Hepatocyte (in vitro differentiated cells): ENCODE measurements at places on chromosomes 6 and 20. TPM values are rescaled to one million over a fixed set of nuclear protein-coding genes. Genes with fewer than 3 reads are reported as not detected.
A peak's percentile ranks its signal among the peaks of the same experiment; 100 is the strongest.

GRCh38 chr6:87543696-87544473, 45.9 kb downstream of the RARS2 start:
- no peak for DNase-seq
- H3K4me1 ChIP-seq = no peaks in the 10 kb centered on the region
- H3K36me3 ChIP-seq = no peaks in the 10 kb centered on the region
- H3K27ac ChIP-seq = no peak overlapping the region
- no peak overlapping the region for H3K4me3 ChIP-seq
- no peaks in the 10 kb centered on the region for H3K27me3 ChIP-seq

GRCh38 chr20:39246436-39246835, 284.3 kb downstream of the DHX35 start:
- H3K4me3 ChIP-seq = no peak overlapping the region
- H3K27ac ChIP-seq = no peak overlapping the region
- H3K4me1 ChIP-seq = no peaks in the 10 kb centered on the region
- no peak for DNase-seq
- H3K27me3 ChIP-seq = no peaks in the 10 kb centered on the region
- no peaks in the 10 kb centered on the region for H3K36me3 ChIP-seq

DNA sequence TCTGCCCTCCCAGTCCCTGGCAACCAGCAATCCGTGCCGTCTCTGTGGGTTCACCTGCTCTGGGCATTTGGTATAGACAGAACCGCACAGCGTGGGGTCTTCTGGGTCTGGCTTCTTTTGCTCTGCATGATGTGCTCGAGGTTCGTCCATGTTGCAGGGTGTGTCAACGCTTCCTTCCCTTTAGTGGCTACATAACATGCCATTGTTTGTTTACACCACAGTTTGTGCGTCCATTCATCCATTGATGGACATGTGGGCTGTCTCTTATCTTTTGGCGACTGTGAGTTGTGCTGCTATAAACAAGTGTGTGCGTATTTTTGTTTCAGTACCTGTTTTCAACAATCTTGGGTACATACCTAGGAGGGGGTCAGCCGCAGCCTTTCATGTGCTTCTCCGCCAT, 149.5 kb upstream of the RPS6KA2 start:
- no peaks in the 10 kb centered on the region for H3K36me3 ChIP-seq
- no peaks in the 10 kb centered on the region for H3K4me1 ChIP-seq
- no peak overlapping the region for H3K27ac ChIP-seq
- no peaks in the 10 kb centered on the region for H3K27me3 ChIP-seq
- DNase-seq = no peak

PRR18 gene
- total RNA-seq = 0.77 and 1.0 TPM in 2 replicates

GRCh38 chr6:138509371-138509770, 10.1 kb upstream of the NHSL1 start:
- H3K36me3 ChIP-seq = no peaks in the 10 kb centered on the region
- H3K4me3 ChIP-seq = no peak overlapping the region
- no peak overlapping the region for H3K27ac ChIP-seq
- no peaks in the 10 kb centered on the region for H3K27me3 ChIP-seq

ENPP5 gene
- 11.5 and 16.9 TPM in 2 replicates for total RNA-seq

CD109 gene
- 7.3 and 8.2 TPM in 2 replicates for total RNA-seq

DNA sequence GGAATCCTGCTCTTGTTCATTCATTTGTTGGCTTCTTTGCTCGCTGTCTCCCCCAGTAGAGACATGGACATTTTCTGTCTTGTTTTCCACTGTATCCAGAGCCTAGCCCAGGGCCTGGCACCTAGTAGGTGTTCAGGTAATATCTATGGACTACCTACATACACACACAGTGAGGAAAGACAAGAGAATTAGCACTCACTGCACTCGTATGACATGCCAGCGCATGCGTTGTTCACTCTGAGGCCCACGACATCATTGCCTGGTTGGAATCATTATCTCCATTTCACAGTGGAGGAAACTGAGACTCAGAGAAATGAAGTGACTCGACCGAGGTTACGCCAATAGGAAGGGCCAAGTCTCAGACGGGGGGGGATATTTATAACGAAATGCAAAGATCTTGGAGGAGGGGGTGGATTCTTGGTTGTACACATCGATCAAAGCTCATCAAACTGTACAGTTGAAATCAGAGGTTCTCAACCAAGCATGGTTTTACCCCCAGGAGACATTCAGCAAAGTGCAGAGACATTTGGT, 140.1 kb upstream of the PTPN1 start:
- H3K27me3 ChIP-seq = no peaks in the 10 kb centered on the region
- H3K4me3 ChIP-seq = no peak overlapping the region
- H3K4me1 ChIP-seq = peaks cover 21% of the 10 kb centered on the region
- DNase-seq = no peak
- peak overlapping the region; percentile 86 for H3K27ac ChIP-seq
- no peaks in the 10 kb centered on the region for H3K36me3 ChIP-seq

OPN5 gene
- not detected in 2 replicates for total RNA-seq

BPI gene
- 0.63 TPM in 1 of 2 replicates, not detected in the other for total RNA-seq

ACTL10 gene
- 0.17 and 0.24 TPM in 2 replicates for total RNA-seq

GRCh38 chr20:64053841-64054661, 4.6 kb upstream of the SOX18 start:
- no peak overlapping the region for H3K4me3 ChIP-seq
- H3K27me3 ChIP-seq = peaks cover 17% of the 10 kb centered on the region
- DNase-seq = peak; percentile 65
- H3K4me1 ChIP-seq = peaks cover 28% of the 10 kb centered on the region
- H3K27ac ChIP-seq = no peak overlapping the region

METTL24 gene
- total RNA-seq = 3.2 and 5.7 TPM in 2 replicates

RAD21L1 gene
- not detected in 2 replicates for total RNA-seq

PHACTR1 gene
- total RNA-seq = 2.8 and 4.3 TPM in 2 replicates

PPIL6 gene
- 2.2 and 2.6 TPM in 2 replicates for total RNA-seq

EDN1 gene
- 25.0 and 26.7 TPM in 2 replicates for total RNA-seq

DNA sequence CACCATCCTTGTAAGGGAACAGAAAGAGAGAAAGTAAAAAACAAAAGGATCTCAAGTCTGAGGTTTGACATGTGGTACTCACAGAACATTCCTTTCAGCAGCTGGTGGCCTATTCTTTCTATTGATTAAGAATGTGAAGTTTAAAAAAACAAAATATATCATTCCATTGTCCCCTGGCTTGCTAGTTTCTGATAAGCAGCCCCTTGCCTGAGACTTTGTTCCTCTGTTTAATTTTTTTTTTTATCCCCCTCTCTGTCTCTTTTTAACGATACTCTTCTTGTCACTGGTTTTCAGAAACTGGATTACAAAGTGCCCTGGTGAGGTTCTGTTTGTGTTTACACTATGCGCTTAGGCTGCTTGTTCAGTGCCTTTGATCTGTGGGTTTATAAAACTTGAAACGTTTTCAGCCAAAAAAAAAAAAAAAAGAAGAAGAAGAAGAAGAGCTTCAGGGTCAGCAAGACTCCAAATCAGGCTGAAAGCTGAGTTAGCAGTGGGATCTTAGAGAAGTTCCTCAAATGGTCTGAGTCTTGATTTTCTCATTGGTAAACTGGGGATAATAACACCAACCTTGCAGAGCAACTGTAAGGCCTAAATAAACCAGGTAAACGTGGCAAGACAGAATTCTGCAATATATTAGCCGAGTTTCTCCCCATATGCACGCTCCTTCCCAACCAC, 45.1 kb upstream of the SLC22A23 start:
- H3K36me3 ChIP-seq = no peaks in the 10 kb centered on the region
- no peaks in the 10 kb centered on the region for H3K27me3 ChIP-seq
- H3K27ac ChIP-seq = no peak overlapping the region
- no peak overlapping the region for H3K4me3 ChIP-seq

DNA sequence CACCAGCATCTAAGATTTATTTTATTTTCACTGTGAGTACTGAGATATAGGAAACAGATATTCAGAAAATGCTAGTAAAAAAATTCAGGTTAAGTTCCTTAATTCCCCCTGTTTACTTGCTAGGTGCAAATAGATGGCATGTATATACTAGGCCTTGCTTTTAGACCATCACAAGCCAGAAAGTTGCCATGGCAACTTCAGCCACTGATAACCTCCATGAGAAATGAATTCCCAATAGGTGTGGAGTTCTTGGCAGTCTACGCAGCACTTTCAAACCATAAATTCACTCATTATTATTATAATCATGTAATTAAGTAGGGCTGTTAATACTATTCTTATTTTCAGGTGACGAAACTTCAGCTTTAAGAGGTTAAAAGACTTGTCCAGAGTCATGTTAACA, 251.6 kb upstream of the TFAP2D start:
- H3K36me3 ChIP-seq = no peaks in the 10 kb centered on the region
- H3K27ac ChIP-seq = no peak overlapping the region
- H3K4me1 ChIP-seq = no peaks in the 10 kb centered on the region
- DNase-seq = no peak

MBOAT1 gene
- 7.1 and 10.4 TPM in 2 replicates for total RNA-seq

CTCFL gene
- total RNA-seq = 0.12 TPM in 1 of 2 replicates, not detected in the other

DNA sequence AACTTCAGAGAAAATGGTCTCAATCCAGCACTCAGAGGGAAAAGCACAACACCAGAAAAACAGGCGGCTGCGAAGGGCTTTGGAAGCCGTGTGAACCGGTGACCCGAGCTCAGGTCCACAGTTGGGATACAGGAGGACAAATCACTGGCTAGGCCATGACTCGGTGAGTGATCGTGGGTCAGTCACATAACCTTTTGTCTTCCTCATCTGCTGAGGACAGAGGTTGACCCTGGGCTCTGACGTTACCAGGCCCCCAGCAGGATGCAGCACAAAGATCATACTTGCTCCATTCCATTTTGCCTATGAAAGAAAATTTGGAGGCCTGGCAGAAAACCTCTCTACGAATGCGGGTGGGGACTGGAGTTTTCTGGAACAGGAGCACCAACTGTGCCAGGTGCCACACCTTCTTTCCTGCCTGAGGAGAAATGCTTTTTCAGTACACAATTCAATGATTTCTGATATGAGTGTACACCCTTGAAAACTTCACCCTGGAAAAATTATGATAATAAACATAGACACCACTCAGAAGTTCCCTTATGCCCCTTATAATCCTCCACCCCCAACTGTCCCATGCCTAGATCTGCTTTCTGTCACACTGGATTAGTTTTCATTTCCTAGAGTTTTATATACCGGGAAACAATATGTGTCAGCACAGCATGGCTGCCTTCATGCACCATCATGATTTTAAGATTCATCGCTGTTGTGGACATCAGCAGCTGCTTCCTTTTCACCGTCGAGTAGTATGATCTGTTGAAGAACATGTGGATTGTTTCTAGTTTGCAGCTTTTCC, 85.3 kb upstream of the RALGAPA2 start:
- no peak overlapping the region for H3K4me3 ChIP-seq
- no peaks in the 10 kb centered on the region for H3K27me3 ChIP-seq
- no peak overlapping the region for H3K27ac ChIP-seq
- no peaks in the 10 kb centered on the region for H3K4me1 ChIP-seq

GRCh38 chr20:63696306-63696627, 185 bp upstream of the TNFRSF6B start:
- peaks cover 10% of the 10 kb centered on the region for H3K4me1 ChIP-seq
- no peaks in the 10 kb centered on the region for H3K36me3 ChIP-seq
- H3K27ac ChIP-seq = no peak overlapping the region
- no peaks in the 10 kb centered on the region for H3K27me3 ChIP-seq
- no peak overlapping the region for H3K4me3 ChIP-seq
- DNase-seq = peak; percentile 73

GRCh38 chr20:16388731-16389130, 184.5 kb downstream of the KIF16B start:
- peaks cover 3% of the 10 kb centered on the region for H3K4me1 ChIP-seq
- H3K4me3 ChIP-seq = no peak overlapping the region
- no peaks in the 10 kb centered on the region for H3K27me3 ChIP-seq

DNA sequence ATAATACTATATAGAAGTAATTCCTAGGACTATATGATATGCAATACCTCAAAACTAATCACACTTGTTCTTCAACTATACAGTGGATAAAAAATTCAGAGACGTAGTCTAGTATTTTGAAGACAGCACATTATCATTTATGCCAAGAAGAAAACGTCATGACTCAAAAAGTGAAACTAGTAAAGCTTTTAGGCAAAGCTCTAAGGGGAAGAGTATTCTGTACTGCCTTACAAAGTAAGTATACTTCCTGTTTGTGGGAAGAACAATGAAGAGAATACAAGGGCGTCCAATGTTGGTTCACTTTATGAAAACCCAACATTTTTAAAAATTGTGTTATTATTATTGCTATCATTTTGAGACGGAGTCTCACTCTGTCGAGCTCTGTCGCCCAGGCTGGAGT, 27.9 kb downstream of the LOC128125822 start:
- no peak for DNase-seq
- H3K27ac ChIP-seq = no peak overlapping the region
- peaks cover 6% of the 10 kb centered on the region for H3K4me1 ChIP-seq
- H3K4me3 ChIP-seq = no peak overlapping the region

- DNase-seq = no peak
- peaks cover 98% of the 10 kb centered on the region for H3K27me3 ChIP-seq
- no peak overlapping the region for H3K27ac ChIP-seq
- H3K4me3 ChIP-seq = no peak overlapping the region
Measured at GRCh38 chr6:100453701-100454521, 10.8 kb downstream of the SIM1 start.

DNA sequence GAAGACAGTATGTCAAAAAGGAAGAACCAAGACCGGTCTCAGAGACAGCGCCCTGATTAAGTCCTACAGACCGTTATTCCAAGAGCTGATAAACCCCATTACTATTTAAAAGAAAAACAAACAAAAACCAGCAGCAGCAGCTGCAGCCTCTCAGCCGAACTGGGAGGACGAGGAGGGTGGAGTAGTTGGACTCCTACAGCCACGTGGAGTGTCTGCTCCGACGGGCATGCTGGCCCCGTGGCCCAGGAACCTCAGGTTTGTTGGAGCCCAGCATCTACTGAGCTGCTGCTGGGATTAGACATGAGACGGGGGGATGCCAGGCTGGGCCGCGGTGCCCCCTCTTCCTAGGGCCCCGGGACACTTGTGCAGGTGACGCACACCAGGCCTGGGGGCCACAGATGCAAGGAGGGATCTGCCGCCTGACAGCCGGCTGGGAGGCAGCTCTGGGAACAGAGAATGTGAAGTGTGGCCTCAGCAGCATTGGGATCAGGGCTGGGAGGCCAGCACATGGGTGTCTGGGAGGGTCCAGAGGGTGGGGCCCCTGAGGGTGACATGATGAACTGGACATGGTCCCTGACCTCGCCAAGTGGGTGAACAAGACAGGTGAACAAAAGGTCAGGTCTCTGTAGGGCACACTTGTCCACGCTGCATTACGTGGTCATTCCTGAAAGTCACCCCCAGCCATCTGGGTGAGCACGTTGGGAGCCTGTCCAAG, 2.9 kb upstream of the ZBTB46 start:
- H3K36me3 ChIP-seq = no peaks in the 10 kb centered on the region
- no peak for DNase-seq
- H3K4me3 ChIP-seq = no peak overlapping the region
- H3K4me1 ChIP-seq = peaks cover 15% of the 10 kb centered on the region

GRCh38 chr20:20036756-20037155, 15.5 kb downstream of the CRNKL1 start:
- no peak overlapping the region for H3K27ac ChIP-seq
- DNase-seq = no peak
- no peaks in the 10 kb centered on the region for H3K27me3 ChIP-seq
- H3K4me3 ChIP-seq = no peak overlapping the region

ZC2HC1B gene
- total RNA-seq = not detected in 2 replicates

FAXC gene
- 5.3 and 8.9 TPM in 2 replicates for total RNA-seq
